ENCODE measurements at places on chromosomes 13 and 19.
A peak's percentile ranks its signal among the peaks of the same experiment; 100 is the strongest.

DNA sequence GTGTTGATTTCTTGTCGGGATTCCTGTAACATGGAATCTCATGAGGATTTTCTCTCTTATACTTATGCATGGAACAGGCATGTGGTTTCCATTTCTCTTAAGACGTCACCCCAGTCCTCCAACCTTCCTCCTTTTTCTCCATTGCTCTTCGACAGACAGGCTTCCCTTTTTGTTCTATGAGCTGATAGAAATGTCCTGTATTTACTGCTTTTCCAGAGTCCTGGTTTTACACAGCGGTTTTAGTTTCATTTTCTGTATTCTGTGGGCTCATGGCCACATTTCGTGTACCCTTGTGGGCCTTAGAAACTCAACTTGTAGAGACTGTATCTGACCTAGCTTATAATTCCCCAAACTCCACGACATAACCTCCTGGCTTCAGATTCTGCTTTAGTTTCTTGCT is 113.1 kb downstream of the PAN3 start:
- no peak for DNase-seq

- no peak for DNase-seq
Observed at GRCh38 chr19:5115771-5116202, 146.9 kb downstream of the KDM4B start.

DNA sequence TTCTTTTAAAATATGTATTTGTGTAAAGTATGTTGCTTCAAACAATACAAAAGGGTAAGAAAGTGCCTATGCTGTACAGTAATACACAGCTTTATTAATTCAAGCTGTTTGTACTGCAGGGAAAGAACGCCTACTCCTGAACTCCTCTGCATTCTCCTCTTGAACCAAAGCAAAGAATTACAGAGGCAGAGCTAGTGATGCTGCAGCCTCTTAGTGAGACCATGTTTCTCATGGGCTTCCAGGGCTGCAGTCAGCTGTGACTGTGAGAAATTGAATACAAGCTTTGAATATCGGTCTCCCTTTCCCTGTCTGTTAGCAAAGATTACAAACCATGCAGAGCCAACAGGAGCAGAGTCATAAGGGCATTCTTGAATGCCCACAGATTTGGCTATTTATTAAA is 248.5 kb downstream of the SLITRK1 start:
- DNase-seq = no peak

- DNase-seq = no peak
Observed at GRCh38 chr13:41364043-41364442, 53.0 kb downstream of the NAA16 start.

DNA sequence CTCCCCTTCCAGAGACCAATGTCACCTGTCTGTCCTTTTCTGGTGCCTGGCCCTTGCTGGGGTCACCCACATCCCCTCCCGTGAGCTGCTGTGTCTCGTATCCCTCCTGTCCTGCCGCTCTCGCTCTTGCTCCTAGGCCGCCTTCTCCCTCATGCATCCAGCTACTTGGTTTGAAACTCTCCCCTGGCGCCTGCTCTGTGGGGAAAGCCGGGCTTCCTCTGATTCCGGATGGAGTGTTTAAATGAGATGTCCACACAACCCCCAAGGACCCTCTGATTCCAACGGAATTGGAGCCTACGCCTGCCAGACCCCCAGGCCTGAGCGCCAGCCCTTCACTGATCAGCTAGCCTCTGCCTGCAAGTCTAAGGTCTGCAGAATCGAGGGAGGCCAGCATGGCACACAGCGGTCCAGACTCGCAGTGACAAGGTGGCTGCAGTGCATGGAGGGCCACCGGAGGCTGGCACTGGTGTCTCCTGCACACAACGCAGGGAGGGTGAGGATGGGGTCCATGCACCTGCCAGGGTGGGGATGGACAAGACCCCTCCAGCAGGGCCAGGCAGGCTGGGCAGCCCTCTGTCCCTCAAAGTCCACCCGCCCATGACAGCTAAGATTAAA is 47.2 kb downstream of the RFX2 start:
- peak; percentile 9 for DNase-seq

Measured in testis (tissue), 5 donors.